Vagina (tissue), 2 donors: ENCODE measurements at places on chromosomes 12 and 14. TPM values are rescaled to one million over a fixed set of nuclear protein-coding genes. Genes with fewer than 3 reads are reported as not detected.

Gene RHNO1
- total RNA-seq: 13.8 TPM

Gene INHBC
- total RNA-seq: not detected

Gene NFKBIA
- 1,179 TPM for total RNA-seq

Gene LMNTD1
- not detected for total RNA-seq

Gene UBC
- total RNA-seq: 2,671 TPM

Gene ARHGDIB
- total RNA-seq: 153 TPM

Gene APOF
- total RNA-seq: not detected

Gene PPFIBP1
- total RNA-seq: 101 TPM

Gene DPPA3
- not detected for total RNA-seq

Gene ERP27
- 2.2 TPM for total RNA-seq

Gene PLD4
- not detected for total RNA-seq

Gene NYNRIN
- total RNA-seq: 14.7 TPM

Gene SLCO1B3
- not detected for total RNA-seq

Gene IAPP
- total RNA-seq: not detected
